GM06990 (cell line): ENCODE measurements at places on chromosomes 4 and X.

DNA sequence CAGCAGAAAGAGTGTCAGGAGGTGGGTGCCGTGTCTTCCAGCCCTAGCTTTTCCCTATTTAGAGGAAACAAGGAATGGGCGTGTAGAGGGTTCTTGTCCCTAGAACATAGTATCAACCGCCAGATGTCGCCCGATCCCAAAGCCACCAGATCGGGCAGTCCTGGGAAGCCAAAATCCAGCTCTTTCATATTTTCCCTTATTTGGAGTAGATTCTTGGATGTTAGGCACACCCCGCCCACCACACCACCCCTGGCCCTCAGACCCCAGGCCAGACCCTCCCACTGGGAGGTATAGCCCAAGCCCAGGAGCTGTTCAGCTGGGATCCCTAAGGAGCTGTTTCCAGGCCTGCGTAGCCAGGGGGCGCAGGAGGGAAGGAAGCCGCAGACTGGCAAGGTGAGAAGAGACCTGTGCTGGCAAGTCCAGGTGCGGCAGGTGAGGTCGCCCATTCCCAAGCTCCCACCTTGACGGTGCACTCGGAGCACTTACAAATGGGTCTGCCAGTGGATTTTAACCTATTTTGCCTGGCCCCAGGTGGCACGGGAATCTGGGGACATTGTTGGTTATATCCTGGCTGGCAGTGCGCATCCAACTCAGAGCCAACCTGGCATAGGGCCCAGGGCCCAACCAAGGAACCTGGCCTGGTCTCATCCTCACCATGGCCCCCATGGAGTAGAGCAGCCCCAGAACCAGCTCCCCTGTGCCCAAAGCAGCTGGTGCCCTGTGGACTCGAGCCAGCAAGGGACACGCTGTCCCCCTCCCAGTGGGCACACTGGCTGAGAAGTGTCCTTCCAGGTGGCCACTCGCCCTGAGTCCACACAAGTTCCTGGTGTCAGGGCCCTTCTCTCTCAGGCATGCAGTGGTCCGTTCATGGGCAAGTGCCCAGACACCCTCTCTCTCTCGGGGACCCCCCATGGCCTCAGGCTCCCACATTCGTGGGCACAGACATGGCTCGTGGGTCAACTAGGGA is 811 bp downstream of the FLNA start:
- DNase-seq = no peak

DNA sequence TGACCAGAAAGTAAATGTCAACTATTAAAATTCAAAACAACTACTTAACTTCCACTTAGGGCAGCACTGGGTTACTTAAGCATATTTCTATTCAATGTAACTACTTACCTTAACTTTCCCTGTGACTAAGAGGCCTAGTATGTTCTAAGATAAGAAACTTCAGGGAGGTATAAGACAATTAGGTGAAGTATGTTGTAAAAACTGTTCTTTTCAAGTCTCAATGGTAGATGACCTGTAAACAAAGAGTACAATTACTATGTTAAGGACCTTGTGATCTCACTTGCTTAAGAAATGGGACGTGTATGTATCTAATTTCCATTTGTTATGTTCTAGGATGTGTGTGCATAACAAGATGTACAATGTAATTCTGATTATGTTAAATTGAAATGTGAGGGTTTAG is 960.5 kb downstream of the CCSER1 start:
- DNase-seq = no peak

DNA sequence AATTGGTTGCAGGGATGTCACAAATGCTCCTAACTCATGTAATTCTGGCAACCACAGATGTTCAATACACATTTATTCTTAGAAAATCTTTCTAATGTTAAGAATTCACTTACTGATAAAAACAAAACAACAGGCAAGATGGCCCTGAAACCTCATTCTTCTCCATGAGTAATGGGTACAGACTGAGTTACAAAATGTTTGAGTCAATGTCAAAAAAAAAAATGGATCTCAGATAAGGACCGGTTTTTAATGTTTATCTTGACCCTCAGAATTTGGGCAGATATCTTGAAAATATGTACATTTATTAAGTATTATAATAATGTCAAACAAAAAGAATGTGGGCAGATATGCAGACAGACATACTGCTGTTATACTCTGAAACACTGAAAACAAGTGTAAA is 1.8 kb upstream of the SULT1E1 start:
- DNase-seq = no peak

DNA sequence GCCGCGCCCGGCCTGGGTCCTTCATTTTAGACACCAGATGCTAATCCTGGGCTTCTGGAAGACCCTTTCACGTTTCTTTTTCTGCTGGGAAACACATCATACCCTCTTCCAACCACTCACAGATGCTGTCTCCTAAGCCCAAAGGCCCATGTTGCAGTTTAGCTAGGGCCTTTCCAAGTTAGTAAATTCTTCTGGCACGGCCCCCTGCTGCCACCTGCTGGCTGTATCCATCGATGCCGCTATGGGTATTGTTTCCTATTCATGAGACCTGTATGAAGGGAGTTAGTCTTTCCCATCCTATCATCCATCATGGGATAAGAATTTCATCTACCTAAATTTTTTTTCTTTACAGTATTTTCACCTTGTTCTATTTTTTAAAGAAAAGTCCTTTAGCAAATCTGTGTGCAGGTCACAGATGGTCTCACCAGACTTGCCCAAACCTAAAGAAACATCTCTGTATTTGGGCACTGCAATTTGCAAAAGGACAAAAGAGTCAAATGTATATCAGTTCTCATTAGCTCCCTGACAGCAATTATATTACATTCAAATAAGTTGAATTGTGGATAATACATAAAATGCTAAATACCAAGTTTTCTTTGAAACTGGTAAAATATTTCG is 37.8 kb upstream of the SLC9A7 start:
- DNase-seq = peak; percentile 30

DNA sequence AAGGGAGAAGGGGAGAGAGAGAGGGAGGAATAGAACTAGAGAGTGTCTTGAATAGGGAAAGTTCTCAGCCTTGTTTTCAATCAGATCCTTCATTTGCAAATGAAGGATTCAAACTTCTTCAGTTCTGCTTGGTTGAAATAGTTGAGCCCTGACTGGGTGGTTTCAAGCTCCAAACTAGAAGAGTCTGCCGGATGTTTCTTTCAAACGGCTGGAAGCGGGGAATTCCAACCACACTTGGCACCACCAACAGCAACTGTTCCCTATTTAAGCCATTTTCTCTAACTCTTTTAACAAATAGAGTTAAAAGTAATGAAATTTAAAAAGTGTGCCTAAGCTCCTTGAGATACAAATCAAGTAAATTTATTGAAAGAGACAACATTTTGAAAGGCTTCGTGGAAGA is 67.5 kb upstream of the DDX60 start:
- no peak for DNase-seq

DNA sequence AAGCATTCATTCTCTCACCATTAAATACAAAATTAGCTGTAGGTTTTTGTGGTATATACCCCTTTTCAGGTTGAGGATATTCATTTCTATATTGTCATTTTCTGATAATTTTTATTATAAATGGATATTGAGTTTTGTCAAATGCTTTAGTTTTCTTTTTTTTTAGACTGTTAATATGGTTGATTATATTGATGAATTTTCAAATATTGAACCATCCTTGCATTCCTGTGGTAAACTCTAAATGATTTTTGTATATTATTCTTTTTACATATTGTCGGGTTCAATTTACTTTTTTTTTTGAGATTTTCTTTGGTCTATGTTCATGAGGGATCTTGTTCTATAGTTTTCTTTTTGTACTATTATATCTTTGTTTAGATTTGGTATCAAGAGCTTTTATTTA is 165.1 kb downstream of the GPAT3 start:
- no peak for DNase-seq

DNA sequence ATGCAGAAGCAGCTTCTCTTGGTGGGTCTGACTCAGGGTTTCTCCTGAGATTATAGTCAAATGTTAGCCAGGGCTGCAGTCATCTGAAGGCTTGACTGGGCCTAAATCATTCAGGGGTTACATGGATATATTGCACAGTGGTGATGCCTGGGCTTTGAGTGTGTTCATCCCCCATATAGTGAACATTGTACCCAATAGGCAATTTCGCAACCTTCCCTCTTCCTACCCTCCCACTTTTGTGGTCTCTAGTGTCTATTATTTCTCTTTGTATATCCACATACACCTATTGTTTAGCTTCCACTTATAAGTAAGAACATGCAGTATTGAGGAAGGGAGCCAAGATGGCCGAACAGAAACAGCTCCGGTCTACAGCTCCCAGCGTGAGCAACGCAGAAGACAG is 90.3 kb upstream of the CAMK2D start:
- DNase-seq = no peak

DNA sequence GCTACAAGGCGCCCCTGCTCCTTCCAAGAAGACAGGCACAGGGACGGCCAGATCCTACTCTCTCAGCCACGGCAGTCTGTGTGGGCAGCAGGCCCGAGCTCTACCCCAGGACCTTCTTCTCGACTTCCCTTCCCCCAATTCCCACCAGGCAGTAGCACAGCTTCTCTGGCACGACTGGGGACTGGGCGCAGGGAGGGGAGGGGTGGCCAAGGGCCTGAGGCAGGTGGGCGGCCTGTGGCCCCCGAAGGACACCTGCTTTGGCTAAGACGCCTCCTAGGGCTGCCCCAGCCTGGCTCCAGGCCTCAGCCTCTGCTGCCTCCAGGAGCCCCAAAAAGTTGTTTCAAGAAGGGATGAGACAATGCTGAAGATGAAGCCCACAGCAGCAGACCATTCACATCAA is 24.2 kb upstream of the IRF2 start:
- no peak for DNase-seq

DNA sequence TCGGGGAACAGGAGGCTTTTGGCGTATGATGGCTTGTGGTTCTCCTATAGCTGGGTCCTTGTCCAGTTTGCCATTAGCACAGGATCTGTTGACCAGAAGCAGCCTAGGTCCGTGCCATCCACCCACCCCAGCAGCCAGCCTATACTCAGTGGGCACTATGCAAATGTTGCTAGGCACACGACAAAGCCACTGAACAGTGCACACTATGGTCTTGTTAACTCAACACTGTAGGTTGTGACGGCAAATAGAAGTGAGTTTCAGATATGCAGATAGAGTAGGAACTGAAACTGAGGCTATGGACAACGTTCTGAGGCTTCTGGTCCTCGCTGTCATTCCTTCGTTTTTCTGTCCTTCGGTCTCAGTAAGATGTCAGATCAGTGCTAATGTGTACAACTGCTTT is 541.3 kb upstream of the TENM3 start:
- DNase-seq = no peak

DNA sequence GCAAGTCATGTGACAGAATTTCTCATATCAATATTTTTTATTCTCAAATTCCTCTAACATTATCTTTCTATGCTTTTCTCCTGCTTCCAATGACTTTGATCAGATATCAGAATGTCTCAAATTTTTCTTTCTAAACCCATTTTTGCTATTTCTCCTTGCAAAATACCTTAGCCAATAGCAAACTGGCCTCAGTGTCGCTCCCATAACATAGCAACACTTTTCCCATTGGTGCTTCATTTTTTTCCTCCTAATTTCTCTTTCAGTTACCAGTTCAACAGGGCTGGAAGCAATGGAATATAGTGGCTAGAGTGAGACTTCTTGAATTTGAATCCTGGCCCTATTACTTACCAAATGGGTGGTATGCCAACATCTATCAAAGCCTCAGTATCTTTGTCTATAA is 1091.6 kb downstream of the C4orf33 start:
- DNase-seq = no peak

GRCh38 chrX:138759217-138759943 is 47.9 kb upstream of the FGF13 start:
- DNase-seq = no peak

GRCh38 chr4:79364061-79364460 is 38.2 kb upstream of the NAA11 start:
- no peak for DNase-seq

DNA sequence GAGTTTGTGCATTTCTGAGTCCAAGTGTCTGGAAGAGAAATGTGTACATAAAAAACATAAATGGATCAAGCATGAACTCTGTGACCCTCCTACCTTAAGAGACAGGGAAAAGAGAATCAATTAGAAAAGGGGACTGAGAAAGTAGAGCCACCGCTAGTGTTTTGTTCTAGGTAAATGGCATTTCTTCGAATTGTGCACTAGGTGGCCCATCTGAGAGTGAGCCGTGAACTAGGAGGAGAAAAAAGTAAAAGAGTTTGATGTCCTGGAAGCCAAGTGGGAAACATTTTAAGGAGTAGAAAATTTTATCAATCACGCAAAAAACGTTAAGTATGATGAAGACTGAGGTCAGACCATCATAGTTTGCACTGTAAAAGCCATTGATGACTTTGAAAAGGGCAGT is 55.1 kb downstream of the NAF1 start:
- no peak for DNase-seq

GRCh38 chr4:159495515-159496236 is 392.8 kb downstream of the RAPGEF2 start:
- DNase-seq = no peak

GRCh38 chr4:104015680-104016079 is 295.9 kb upstream of the TACR3 start:
- DNase-seq = no peak

DNA sequence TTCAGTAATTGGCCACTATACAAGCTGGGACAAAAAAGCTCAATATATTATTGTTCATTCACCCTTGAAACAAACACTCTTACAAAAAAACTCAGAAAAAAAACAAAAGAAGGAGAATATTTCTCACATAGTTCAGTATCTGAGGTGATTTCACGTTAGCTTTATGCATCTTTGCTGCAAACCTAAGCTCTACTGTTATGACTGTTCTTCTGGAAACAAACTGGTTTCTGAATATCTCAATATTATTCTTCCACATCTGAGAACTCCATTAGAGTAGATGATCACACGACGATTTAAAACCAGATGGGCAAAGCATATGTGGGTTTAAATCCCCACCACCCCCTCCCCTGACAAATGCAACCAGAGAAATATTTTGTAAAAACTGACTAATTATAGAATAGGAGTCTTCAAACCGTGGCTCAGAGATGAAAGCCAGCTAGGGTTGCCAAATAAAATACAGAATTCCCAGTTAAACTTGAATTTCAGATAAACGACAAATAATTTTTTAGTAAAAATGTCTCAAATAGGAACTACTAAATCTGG is 182.0 kb upstream of the FAM241A start:
- DNase-seq = no peak

- peak; percentile 77 for DNase-seq
Observed at GRCh38 chr4:81562093-81562492, 90.4 kb upstream of the RASGEF1B start.

- DNase-seq = no peak
Observed at GRCh38 chr4:140877781-140878180, 121.6 kb upstream of the TBC1D9 start.

GRCh38 chr4:119653990-119654389 is 25.4 kb upstream of the PDE5A start:
- DNase-seq = no peak

GRCh38 chrX:80014141-80014940 is at the start of gene TBX22:
Gene TBX22 (plus strand): TSS chrX:80014753. CDS start chrX:80022270, 7,517 bp downstream.
- no peak for DNase-seq
